NCI-H2081 treated with DMSO at 0.1 percent for 48 hours (cell line): ENCODE measurements at places on chromosomes 16 and 17.

DNA sequence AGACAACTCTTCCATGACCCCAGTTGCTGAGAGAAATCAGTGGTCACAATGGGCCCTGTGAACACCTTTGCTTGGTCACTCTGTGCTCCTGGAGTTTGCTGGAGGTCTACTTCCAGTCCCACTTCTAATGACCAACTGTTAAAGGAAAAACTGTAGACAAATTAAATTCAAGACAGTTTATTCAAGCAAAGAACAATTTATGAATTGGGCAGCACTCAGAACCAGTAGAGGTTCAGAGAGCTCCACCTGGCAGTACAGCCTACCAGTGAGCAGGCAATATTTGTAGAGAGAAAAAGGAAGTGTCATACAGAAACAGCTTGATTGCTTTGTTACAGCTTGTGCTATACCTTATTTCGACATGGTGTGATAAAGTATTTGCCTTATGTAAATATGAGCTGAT lies 116.5 kb downstream of the HS3ST3B1 start:
- no peak for DNase-seq

- DNase-seq = no peak
These were observed 190.8 kb upstream of the NLRP1 start for GRCh38 chr17:5775098-5775497.

- no peak for DNase-seq
These were observed 1.0 kb upstream of the KCNJ2 start for GRCh38 chr17:70168044-70168976.

- no peak for DNase-seq
These were observed 133.5 kb upstream of the CACNG5 start for GRCh38 chr17:66701462-66701861.

GRCh38 chr17:71593078-71593477 lies 527.7 kb upstream of the SOX9 start:
- DNase-seq = no peak

GRCh38 chr17:79003661-79004411 lies 5.7 kb downstream of the CANT1 start:
- no peak for DNase-seq

DNA sequence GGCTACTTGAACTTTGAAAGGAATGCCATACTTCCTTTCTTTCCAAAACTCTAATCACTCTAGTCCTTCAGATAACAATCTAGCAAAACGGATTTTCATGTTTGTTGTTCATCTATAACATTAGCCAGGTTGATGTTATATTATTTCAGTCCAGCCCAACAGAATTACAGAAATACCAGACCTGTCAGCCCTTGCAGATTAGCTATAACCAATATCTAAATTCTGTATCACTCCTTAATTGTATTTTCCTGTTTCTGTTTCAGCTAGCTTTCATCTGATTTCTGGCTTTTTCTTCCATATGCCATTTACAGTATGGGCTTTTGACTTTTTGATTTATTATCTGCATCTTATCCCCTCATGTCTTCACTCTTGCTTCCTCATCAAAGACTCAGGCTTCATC lies 479.8 kb upstream of the CDH8 start:
- no peak for DNase-seq

DNA sequence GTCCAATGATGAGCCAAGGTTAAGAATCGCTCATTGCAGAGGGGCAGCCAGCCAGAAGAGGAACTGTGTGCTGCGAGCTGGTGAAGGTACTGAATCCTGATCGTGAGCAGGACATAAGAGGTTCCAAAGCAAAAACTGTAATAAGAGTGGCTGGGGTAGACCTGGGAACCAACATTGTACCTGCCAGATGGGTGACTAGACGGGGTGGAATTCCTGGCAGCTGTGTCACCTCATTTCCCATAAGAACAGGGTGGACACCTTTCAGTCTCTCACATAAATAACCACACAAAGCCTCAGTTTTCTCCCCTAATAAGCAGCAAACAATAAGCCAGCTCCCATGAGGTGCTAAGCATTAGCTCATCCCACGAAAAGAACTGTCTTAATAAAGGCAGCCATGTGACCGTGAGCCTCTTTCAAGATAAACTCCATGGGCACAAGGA lies 290.3 kb downstream of the SOX9 start:
- no peak for DNase-seq

- DNase-seq = no peak
These were observed 5.9 kb downstream of the CLEC19A start for GRCh38 chr16:19291475-19291874.

GRCh38 chr17:9907131-9907530 lies 2.1 kb upstream of the RCVRN start:
- DNase-seq = no peak

- no peak for DNase-seq
These were observed 40.3 kb downstream of the PKD1 start for GRCh38 chr16:2095315-2095853.

DNA sequence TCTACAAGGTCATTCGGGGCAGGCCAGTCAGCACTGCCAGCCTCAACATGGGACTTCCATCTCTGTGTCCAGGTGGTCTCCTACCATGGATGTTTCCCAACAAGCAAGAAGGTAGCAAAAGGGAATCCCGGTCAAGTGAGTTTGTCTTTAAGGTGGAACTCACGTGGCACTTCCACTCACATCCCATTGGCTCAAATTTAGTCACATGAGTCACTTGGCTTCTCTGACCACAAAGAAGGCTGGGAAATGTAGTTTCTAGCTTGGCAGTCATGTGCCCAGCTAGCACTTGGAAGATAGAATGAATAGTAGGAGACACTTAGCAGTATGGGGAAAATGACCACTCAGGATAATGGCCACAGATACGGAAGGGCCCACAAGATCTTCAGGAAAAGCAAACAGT lies 106.6 kb downstream of the AIPL1 start:
- DNase-seq = no peak

DNA sequence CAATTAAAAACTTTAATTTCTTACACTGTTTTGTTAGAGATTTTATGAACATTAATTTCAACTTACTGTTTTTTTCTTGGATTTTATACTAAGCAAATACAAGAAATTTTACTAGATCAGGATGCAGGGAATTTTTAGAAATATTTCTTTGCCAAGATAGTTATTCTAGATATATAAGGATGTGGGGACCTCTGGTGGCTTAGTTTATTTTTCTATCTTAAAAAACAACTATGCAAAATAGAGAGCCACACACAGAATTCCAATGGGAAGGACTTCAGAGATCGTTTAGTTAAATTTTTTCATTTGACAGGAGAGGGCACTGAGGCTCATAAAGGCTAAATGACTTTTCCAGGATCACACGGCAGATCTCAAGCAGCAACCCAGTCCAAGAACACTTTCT lies 23.0 kb upstream of the CAPNS2 start:
- DNase-seq = no peak

- no peak for DNase-seq
These were observed 80.6 kb downstream of the TUBD1 start for GRCh38 chr17:59812139-59812538.

DNA sequence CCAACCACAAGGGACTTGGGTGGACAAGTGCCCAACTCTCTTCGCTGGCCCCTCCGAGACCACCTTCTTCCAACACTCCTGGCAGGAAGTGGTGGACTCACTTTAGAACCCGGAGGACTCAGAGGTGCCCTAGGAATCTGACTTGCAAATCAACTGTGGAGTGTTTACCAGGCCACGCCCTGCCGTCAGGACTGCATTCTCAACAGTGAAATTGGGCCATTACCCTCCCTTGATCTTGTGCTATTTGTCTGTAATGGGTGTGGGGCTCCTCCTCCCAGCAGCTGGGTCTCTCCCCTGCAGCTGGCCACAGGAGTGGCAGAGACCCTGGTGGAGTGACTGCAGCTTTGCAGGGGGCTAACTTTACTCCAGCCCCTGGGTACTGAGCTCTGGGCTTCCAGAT lies 212.2 kb upstream of the RPL38 start:
- no peak for DNase-seq

DNA sequence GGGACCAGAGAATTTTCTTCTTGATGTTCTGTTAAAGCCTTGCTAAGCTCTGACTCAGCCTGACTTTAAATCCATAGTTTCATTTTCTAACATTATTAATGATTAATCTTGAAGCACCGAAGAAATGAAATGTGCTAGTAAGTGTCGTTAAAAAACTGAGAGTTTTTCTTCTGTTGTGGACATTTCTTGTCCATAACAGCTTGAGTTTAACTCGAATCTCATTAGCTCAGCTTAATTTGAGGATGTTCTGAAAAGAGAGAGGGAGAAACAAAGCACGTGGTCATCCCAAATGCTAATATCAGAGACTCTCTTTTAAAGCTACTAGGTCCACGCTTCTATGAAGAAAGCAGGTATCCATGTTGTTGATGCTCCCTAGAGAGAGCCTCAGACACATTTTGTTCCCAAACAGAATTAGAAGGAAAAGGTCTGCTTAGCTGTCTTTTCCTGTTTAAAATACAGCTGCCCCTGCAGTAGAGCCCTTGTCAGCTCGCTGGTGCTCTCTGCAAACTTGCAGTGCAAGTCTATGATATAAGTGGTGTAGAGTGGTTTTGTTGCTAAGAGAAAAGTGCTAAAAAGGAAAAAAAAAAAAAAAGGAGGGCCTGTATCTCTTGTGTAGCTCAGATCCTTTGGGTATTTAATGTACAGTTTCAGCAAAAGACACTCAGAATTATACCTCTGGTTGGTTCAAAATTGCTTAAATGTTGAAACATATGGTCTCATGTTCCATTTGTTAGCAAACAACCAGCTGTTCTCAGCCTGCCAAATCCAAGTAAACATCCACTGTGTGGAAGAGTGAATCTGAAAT lies 191.1 kb upstream of the TBX2 start:
- no peak for DNase-seq

DNA sequence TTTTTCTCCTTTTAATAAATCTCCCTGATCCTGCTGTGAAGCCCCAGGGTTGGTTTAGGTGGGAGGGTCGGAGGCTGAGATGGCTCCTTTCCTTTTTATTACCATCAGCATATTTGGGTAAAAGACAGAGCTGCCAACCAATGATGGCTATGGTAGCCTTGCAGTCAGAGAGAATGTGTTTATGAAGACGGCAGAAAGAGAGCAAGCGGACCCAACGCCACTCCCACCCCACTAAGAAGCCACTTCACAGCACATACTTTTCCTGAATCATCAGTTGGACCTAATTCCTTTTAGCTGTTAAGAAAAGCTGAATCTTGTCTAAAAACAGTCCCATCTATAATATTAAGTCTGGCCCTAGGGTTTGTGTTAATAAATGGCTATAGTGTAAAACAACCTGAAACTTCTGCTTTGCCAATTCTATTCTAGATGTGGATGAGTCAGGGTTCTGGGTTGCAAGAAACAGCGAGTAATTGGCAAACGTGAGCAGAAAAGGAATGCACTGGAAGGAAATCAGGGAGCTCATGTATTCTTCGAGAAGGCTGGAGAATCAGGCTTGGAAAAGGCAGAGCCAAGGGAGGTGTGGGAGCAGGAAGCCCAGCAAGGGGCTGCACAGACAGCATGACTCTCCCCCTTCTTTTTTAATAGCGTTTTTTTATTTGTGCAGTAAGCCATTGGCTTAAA lies 34.0 kb upstream of the PRKCA start:
- DNase-seq = no peak

- no peak for DNase-seq
These were observed at the start of gene PIGQ for GRCh38 chr16:569445-570254. Gene PIGQ, plus strand, starts transcription at chr16:569968. Its CDS starts 4,107 bp downstream, at chr16:574075.

- no peak for DNase-seq
These were observed 2.6 kb downstream of the CANT1 start for GRCh38 chr17:79006794-79007503.

DNA sequence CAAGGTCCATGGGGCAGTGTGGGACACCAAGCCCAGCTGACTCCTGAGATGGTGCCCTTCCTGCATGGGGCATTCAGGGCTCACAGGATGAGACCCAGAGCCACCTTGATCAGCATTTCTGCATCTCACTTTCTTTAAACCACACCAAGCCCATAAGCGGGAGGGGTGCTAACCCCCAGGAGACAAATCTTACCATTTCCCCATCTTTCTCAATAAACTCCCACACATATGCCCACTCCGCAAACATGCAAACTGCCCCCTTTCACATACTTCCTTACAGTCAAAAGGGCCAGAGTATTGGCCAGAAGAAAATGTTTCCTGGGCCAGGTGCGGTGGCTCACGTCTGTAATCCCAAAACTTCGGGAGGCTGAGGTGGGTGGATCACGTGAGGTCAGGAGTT lies 3.7 kb upstream of the SLC39A11 start:
- DNase-seq = no peak

GRCh38 chr16:76226011-76226410 lies 51.2 kb upstream of the CNTNAP4 start:
- no peak for DNase-seq

DNA sequence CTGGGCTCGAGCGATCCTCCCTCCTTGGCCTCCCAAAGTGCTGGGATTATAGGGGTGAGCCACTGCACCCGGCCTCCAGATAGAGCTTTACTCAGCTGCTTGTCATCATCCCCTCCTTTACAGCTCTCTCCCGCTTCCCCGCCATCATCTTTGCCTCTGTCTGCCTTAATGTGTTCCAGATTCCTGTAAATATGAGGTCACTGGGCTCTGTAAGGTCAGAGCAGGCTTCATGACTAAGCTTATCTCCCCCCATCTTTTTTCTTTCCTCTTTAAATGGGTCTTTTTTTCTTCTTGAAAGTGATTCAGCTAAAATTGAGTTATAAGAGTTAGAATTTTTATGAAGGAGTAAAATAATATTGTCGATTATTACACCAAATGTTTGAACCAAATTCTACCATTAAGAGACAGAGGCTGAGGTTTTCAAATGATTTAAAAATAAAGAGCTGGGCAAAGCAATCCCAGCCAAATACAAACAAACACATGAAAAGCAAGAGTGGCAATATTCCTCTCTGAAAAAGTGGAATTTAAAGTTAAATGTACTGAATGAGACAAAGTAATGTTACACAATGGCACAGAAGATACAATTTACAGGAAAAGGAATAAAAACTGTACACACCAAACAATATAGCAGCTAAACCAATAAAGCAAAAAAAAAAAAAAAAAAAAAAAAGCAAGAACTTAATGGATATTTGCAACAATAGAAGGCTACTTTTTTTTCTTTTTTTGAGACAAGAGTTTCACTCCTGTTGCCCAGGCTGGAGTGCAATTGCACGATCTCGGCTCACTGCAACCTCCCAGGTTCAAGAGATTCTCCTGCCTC lies 62.1 kb downstream of the CRISPLD2 start:
- DNase-seq = no peak

GRCh38 chr16:31488468-31489297 lies 5.8 kb downstream of the SLC5A2 start:
- DNase-seq = no peak

DNA sequence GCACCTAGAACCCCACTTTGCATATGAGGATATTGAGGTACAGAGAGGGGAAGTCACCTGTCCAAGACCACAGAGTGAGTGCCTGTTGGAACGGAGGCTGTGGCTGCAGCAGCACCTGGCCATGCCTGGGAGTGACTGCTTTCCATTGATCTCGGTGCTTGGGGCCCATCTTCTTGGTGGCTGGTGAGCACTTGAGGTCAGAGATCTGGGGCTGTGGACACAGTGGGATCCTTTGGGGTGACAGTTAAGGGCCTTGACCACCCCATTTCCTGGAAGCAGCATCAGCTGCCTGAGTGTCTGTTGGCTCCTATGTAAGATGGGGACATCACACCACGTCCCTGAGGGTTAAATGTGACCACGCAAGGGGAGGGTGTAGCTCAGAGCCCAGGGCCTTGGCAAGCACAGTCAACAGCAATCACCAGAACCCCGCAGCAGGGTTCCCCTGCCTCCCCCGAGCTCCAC lies 111.7 kb downstream of the IRF8 start:
- DNase-seq = no peak
